ENCODE measurements at places on chromosomes 4 and X.

- no peak for DNase-seq
These were observed at the start of gene NKX3-2 for GRCh38 chr4:13543839-13544605. Gene NKX3-2, minus strand, starts transcription at chr4:13544508. Its CDS starts 94 bp downstream, at chr4:13544414.

- no peak for DNase-seq
These were observed 238.4 kb upstream of the PSAPL1 start for GRCh38 chr4:7673121-7673520.

- DNase-seq: no peak
These were observed 43.1 kb downstream of the CXXC4 start for GRCh38 chr4:104451573-104451972.

DNA sequence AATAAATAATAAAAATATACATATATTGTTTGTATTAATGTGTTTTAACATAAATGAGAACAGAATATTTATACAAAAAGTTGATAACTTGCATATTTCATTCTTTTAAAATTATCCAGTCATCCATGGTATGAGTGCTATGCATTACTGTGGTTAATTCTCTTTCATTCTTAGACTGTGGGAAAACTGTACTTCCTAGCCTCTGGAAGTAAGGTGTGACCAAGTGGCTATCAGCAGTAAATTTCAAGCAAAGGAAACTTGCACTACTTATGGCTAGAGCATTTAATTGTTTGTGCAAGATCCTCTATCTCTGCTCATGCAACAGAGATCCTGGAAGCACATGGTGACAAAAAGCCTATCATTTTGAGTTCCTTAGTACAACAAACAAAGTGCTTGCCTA, 1054.5 kb upstream of the PABPC4L start:
- DNase-seq: no peak

- DNase-seq: no peak
These were observed 55.3 kb downstream of the EGF start for GRCh38 chr4:109967798-109968520.

GRCh38 chr4:142420311-142421095, 425.6 kb downstream of the INPP4B start:
- DNase-seq: no peak

GRCh38 chrX:78747489-78747888, at the start of gene LPAR4:
Gene LPAR4, plus strand, starts transcription at chrX:78747720. Its CDS starts 7,150 bp downstream, at chrX:78754870.
- no peak for DNase-seq

DNA sequence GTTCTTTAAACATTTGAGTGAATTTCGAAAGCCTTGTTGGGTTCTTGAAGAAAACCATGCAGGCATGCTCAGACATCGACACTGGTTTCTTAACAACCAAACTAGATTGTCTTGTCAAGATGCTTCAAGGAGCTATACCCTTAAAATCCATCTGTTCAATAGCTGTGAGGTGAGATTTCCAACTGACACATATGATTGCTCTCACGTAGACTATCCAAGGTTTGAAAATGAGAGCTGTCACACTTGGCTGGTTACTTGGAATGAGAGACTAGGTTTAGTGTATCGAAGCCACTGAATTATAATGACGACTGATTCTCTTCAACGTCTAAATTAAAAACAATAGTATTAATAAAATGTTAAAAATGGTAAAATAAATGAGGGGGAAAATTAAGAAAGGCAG, 2725.5 kb downstream of the ARAP2 start:
- DNase-seq: no peak

DNA sequence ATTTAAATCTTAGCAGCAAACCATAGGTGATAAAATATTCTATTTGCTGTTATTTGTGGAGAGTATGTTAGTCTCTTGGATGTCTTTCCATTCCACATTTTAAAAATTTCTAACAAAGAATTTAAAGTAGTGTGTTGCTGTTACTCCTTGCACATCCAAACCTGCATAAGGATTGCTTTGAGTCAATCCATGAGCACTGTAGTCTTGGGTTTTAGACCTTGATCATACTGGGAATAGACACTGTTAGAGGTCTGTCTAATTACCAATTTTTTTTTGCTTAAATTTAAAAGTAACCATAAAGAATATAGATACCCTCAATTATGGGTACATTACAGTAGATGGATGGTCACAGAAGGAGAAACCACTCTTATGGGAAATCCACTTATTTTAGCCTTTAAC, 1.5 kb downstream of the AFP start:
- DNase-seq: no peak

DNA sequence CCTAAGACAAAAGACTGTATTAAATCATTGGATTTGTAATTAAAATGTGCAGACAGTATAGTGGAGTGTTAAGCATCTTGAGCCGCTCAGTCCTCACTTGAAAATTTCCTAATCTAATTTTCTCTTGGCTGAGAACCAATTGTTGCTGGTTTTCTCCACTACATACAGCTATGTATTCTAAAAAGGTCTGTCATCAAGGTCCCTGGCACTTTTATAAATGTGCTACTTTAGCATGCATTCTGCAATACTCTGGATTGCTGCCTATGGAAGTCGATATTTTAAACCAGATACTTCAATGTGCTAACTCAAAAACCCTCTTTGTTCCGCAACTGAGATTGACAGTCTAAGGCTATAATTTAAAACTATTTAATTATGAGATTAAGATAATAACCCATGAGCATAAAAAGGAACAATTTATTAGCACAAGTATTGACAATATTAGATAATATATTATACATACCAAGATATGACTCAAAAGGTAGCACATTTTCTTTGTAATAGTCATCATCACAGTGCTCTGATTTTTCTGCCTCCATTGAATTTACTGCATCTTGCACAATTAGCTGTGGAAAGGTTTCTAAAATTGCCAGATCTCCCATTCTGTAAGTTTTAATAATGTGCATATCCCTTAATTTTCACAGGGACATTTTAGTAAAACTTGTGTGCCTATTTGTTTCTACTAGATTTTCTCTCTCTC, 815.1 kb downstream of the ADGRL3 start:
- no peak for DNase-seq

- no peak for DNase-seq
These were observed 8.1 kb downstream of the HGFAC start for GRCh38 chr4:3449574-3450534.

DNA sequence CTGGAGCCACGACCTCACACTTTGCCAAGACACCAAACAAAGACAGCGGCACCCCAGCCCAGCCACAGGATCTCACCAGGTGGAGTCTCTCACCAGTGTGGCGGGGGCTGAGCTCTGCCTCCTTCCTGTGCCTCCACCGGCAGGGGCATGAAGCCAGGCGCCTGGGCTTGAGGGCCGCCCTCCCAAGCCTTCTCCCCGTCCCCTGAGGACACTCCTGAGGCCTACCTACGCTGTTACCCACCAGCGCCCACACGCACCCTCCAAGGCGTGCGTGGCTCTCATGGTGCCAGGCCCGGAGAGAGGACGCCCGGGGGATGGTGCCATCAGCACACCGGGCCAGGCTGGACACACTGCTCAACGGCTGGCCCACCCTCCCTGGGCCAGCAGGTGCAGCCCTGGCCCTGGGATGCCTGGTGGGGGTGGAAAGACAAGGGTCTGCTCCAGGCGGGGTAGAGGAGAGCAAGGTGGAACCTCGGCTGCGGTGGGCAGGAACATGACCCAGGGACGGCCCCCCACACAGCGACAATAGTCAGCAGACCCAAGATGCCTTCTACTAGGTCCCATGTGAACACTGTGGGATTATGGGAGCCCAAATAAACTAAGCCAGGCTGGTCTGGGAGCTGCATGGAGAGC, 22.1 kb downstream of the NELFA start:
- DNase-seq: no peak

- DNase-seq: no peak
These were observed 94.6 kb downstream of the UBE2K start for GRCh38 chr4:39792529-39792928.

DNA sequence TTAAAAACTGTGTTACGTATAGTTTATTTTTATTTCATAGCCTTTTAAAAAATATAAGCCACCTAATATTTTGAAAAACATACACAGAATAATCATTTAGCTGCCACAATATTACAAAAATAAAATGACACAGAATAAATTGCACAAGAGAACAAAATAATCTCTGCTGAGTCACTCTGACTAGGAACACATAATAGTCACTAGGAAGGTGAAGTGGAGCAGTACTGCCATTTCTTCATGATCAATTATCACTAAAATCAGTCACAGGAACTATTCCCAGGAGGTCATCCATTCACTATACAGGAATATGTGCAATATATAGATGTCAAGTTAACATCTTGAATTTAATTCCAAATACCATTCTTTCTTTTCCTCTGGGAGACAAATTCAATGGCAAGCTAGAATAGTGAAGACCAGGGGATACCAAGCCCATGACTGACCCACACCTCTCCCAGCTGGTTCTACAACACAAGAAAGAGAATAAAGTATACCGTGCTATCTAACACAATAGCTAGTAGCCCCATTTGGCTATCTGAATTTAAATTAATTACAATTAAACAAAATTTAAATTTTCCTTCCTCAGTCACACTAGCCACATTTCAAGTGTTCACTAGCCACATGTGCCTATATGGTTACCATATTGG, 5.9 kb downstream of the SMIM43 start:
- no peak for DNase-seq

DNA sequence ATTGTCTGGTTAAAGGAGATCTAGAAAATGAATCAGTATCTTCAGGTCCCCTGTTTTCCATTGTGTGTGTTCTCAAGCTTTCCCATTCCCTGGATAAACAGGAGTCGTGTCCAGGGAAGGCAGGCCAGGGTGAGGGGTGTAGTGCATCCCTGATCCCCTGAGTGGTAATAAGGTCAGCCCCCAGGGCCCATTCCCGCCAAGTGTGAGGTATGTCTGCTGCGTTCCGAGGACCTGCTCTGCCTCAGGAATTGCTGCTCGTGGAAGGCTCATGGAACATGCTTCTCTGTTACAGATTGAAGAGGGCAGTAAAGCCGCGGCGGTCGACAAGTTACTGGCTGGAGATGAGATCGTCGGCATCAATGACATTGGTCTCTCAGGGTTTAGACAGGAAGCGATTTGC, 87.1 kb downstream of the SHROOM2 start:
- no peak for DNase-seq

DNA sequence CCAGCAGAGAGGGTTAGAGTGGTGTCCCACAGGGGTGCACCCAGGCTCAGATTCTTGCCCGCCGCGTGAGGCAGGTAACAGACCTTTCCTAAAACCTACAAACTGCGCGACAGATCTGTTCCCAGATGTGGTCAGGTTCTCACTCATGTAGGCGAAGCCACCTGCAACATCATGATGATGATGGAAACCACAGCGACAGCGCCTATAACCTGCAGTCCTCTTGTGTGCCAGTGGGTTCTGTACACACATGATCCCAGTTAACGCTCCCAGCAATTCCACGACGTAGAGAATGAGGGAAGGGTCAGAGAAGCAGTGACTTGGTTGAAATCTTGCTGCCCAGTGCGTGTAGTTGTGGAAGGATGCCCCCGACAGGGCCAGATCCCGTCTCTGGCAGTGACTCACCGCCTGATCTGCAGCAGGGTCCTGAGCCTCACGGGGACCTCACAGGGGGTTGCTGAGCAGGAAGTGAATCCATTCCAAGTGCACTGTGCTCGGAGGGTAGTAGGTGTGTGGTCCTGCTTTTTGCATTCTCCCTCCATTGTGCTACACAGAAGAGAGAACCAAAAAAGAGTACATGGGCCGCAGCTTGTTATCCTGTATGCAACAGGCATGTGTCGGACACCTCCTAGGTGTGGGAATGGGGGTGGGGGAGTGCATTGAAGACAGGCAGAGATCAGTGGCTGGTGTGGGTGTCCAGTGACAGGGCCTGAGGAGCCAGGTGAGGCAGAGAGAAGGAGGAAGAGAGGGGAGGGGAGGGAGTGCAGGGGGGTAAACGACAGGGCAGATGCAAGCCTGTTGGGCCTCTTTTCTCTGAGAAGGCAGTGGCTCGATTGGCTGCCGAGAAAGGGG, 66.6 kb downstream of the MTMR1 start:
- DNase-seq: no peak

GRCh38 chr4:128299848-128300247, 12.2 kb upstream of the PGRMC2 start:
- DNase-seq: no peak

- no peak for DNase-seq
These were observed 31.3 kb upstream of the CHM start for GRCh38 chrX:86078650-86079049.

- no peak for DNase-seq
These were observed 95.2 kb upstream of the DKK2 start for GRCh38 chr4:107131295-107131694.

DNA sequence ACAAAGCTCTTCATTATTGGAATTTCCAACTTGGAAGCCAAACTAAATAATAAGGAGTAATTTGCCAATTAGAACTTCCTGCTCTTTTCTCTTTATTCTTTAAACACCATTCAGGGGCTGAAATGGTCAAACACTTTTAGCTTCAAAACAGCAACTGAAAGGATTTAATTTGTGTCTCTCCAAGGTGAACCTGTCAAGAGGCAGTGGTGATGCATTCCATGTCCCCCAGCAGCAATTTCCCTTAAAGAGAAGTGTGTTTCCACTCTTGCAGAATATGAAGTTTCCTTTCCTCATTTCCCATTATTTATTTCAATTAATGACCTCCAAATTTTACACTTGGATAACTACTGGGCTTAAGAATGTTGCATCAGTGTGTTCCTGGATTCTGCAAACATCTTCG, 156.0 kb downstream of the COL25A1 start:
- DNase-seq: no peak

GRCh38 chr4:165464376-165464775, 85.6 kb downstream of the CPE start:
- no peak for DNase-seq

- no peak for DNase-seq
These were observed 106.7 kb upstream of the LCORL start for GRCh38 chr4:18128241-18128640.

GRCh38 chr4:84502333-84502954, 3.4 kb upstream of the NKX6-1 start:
- no peak for DNase-seq

GRCh38 chrX:118562582-118563164, 67.1 kb downstream of the DOCK11 start:
- no peak for DNase-seq

DNA sequence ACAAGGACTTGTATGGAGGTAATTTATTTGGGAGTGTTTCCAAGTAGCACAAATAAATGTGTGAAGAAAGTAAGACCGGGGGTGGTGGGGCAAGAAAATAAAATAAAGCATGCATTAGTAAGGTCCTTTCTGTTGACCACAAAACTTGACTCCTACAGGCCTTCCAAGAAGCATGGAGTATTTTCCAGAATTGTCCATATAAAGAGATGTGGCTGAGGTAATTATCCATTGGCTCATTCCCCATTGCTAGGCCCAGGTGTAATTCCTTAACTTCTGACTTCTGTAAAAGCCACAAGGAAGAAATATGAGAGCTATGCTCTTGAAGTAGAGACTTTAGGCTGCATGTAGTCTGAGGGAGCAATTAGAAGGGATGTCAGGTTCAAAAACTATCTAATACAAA, 430.5 kb upstream of the PABPC4L start:
- DNase-seq: no peak

- no peak for DNase-seq
These were observed 47.9 kb upstream of the RBPJ start for GRCh38 chr4:26272654-26273615.

All from stimulated activated CD4-positive, alpha-beta T cell treated with anti-CD3 and anti-CD28 coated beads, Interleukin-12 subunit alpha, Interleukin-12 subunit beta, amount 100 ng/mL, for 48 hours (primary cell).